ENCODE measurements at places on chromosomes 16 and 17.

GRCh38 chr17:8835631-8836364 lies 31.7 kb downstream of the PIK3R6 start:
- DNase-seq, result no peak

DNA sequence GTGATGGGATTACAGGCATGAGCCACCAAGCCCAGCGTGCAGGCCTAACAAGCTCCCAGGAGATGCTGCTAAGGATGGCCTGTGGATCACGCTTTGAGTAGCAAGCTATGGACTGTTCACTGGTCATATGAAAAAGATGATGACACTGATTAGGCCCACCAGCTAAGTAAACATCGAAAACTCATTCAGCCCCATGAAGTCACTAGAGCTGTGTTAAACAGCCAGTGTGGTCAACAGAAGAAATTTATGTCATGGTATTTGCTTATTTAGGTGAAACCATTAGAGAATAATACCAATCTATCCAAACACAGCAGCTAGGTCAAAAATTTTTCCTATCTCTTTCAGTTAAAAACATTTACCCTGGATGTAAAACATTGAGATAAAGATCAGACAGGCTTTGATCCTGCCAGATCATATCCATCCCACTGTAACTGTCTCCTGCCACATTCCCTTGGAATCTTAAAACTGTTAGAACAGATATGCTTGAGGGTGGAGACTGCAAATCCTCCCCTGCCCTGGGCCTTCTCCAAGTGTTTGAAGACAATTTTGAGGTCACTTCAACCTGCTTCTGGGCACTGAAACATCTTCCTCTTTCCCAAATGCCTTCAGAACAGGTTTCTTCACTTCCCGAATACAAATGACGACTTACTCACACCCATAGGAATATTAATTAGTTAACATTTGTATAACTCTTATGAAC lies 30.9 kb downstream of the HOXB1 start:
- DNase-seq, result no peak

DNA sequence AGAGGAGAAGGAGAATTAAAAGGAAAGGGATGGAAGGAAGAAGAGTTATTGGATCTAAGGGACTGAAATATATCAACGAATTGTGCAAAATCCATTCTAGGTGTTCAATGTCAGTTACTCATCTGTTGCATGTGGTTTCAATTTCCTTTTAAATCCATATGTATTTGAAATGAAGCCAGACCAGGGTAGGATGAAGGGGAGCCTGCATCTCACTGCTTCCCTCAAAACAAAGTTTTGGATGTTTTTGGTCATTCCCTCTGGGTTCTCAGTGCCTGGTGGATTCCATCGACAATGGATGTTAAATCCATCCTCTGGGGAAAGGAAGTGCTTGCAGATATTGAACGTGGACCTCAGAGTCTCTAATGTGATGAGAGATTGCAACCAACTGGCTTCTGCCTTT lies 103.5 kb upstream of the XYLT1 start:
- no peak for DNase-seq

DNA sequence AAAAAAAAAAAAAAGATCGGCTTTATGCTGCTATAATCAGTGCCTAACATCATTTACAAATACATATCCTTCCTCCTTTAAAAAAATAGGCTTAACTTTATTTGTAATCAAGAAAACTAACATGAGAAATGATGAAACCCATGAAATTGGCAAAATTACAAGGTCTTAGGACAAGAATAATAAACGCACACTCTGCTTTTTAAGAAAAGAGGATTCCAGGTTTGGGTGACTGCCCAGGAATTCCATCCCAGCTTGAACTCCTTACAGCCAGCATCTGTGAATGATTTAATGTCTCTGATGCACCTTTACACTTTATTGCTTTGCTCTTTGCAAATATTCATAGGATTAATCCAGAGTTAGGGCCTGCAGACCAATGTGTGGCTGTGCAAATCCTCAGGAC lies 196.0 kb downstream of the CBLN1 start:
- DNase-seq, result no peak

DNA sequence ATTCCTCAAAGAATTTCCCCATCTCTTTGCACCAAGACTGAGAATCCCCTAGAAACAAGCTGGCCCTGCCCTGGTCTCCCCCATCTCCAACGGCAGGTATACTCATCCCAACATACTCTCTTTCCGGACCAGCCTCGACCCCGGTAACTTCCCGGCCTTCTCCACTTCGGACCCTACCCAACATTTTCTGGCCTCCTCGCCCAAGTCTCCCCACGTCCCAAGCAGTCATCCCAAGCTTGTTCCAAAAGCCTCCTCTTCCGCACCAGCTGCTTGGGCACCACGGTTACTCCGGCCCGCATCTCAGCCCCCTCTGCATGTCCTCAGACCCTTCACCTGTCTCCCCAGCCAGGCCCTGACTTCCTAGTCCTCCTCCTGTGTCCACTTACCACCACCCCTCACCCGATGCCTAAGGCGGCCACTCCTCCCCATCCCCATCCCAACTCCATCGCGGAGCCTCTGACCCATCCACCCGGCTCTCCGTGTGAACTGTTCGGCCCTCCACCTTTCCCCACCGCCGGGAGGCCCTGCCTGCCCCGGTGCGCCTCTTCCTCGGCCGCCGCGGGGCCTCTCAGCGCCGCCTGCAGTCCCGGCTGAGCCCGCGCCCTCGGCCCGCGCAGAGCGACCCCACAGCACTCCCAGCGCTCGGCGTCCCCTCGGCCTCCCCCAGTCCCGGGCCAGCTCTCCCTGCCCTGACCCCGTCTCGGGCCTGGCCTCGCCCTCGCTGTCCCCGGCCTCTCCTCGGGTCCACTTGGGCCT lies 994 bp downstream of the PITPNA start:
- DNase-seq, result no peak

DNA sequence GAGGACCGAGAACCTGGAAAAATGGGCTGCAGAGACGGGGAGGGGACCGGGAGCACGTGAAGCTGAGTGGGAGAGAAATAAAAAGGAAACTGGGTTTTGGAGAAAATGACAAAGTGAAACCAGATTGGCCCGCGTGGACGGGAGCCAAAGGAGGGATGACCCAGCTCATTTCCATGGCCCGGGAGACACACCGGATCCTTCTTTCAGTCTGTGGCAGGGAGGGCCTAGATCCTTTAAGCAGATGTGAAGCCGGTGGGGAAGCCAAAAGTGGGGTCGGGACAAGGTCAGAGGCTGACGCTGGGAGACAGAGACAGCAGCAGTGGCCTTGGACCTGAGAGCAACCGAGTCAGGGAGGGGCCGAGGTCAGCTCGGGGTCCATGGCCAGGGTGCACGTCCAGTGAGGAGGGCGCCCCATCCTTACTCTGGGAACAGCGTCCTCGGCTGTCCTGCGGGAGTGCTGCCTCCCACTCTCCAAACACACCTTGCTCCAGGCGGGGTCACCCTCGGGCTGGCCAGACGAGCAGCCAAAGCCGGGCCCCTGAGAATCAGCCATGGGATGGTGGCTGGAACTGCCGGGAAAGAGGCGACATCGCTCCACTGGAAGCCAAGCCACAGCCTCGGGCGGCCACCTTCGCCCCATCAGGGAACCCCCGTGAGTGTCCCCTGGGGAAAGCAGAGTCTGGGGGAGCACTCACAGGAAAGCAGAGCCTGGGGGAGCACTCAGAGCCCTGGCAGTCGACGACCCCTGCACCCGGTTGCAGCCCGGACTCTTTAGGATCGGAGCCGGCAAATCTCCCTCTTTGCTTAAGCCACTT lies 17.3 kb downstream of the CA5A start:
- DNase-seq, result no peak

DNA sequence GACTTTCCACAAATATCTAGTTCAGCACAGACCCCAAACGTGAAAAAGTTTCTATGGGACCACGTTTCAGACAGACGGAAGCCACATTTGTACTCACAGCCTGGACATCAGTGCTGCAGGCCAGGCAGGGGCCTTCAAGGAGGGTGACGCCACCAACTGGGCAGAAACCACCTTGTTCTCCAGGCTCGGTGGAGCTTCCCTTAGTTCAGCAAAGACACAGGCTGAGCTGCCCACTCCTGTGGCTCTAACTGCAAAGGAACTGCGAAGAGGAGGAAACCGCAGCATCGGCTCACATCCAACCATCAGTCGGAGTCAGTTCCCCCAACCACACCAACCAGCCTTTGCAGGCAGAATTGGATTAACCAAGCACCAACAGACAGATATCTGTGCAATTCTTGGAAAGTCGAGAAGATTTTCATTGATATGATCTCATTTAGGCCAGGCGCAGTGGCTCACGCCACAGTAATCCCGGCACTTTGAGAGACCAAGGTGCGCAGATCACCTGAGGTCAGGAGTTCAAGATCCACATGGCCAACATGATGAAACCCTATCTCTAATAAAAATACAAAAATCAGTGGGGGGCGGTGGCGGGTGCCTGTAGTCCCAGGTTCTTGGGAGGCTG lies 73.3 kb upstream of the CNEP1R1 start:
- DNase-seq, result no peak

DNA sequence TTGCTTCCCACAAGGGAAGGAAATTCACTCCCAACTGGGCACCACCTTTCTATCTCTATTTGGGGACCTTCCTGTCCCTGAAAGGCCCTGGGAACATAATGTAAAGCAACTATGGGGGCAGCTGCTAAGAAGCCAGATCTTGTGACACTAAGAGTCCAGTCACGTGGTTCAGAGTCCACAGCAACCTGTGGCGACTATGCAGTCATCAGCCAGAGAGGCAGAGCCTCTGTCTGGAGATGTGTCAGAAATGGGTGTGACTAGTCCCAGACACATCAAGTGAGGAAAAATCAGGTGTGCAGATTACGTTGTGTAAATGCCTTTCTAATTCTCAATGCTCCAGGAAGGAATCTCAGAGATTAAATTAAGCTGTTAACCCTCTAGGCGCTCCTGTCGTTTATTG lies 26.6 kb upstream of the SKAP1 start:
- DNase-seq, result no peak

DNA sequence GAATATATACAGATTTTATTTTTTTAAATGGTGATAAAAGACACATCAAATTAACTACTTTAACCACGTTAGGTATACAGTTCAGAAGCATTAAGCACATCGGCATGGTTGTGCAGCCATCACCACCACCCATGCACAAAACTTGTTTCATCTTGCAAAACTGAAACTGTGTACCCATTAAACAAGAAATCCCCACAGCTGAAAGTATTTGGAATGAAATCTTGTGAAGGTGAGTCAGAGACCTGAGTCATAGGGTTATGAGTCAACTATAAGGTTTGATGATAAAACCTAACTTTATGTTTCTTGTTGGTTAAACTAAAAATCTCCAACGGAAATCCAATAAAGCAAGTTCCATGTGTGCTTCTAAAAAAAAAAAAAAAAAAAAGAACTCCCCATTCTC lies 561.6 kb upstream of the PSMD7 start:
- no peak for DNase-seq

GRCh38 chr17:61040666-61041065 lies 359.0 kb upstream of the TBX2 start:
- DNase-seq, result no peak

DNA sequence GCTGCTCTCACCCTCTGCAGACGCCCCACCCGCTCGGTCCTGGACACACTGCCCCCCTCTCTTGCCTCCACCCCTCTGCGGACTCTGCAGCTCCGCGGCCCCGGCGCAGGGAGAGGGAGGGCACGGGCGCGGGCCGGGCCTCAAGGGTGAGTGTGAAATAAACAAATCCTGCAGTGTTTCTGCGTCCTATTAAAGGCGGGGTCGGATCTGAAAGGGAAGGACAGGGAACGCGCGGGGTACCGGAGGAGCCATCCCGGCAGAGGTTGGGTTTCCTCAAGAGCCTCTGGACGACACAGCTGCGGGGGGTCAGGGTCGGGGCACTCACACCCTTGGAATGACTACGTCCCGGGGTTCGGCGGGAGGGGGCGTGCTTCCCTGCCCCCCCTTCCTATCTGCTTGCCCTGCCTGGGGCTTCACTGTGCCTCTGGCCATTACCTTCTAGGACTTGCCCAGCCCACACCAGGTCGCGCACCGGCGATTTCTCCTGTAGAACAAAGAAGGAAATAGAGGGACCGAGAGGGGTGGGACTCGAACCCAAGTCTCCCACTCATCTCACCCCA lies 466 bp upstream of the HSF4 start:
- DNase-seq, result no peak

DNA sequence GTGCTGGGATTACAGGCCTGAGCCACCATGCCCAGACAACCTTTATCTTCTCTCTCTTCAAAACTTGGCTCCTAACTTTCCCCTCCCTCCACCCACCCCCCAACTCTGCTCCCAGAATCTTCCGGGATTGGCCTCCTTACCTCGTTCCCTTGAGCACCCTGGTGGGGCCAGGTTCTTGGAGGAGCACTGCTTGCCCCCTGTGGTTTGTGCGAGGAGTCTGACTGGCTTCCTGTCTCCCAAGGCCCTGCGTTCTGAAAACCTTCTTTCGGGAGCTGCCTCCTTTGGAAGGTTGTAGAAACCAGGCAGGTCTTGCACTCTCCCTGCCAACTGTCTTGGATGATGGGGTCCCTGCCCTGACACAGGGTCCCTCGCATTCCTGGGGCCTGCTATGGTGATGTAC lies 19.8 kb downstream of the PLXDC1 start:
- no peak for DNase-seq

- no peak for DNase-seq
Observed at GRCh38 chr16:24685539-24686432, 43.7 kb upstream of the TNRC6A start.

- DNase-seq, result no peak
Observed at GRCh38 chr16:58329135-58329534, 34.3 kb upstream of the PRSS54 start.

GRCh38 chr17:78818152-78818846 lies 22.3 kb downstream of the USP36 start:
- DNase-seq, result no peak

- no peak for DNase-seq
Observed at GRCh38 chr17:82345151-82345976, 11.8 kb upstream of the SECTM1 start.

DNA sequence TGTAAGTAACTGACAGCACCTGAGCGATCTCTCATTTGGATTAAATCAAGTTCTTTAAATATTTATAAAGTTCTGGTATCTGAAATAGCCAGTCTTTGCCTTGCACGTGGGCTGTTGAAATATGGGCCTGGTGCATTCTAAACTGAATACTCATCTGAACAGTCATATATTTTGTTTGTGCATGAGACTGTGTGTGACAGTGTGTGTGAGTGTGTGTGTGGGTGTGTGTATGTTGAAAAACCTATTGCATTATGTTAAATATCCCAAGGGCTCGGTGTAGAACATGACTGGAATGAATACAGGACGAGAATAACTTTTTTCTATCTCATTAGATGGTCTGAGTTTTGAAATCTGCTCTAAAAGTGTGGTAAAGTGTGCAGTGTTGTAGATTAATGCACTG lies 82.4 kb upstream of the TOX3 start:
- no peak for DNase-seq

DNA sequence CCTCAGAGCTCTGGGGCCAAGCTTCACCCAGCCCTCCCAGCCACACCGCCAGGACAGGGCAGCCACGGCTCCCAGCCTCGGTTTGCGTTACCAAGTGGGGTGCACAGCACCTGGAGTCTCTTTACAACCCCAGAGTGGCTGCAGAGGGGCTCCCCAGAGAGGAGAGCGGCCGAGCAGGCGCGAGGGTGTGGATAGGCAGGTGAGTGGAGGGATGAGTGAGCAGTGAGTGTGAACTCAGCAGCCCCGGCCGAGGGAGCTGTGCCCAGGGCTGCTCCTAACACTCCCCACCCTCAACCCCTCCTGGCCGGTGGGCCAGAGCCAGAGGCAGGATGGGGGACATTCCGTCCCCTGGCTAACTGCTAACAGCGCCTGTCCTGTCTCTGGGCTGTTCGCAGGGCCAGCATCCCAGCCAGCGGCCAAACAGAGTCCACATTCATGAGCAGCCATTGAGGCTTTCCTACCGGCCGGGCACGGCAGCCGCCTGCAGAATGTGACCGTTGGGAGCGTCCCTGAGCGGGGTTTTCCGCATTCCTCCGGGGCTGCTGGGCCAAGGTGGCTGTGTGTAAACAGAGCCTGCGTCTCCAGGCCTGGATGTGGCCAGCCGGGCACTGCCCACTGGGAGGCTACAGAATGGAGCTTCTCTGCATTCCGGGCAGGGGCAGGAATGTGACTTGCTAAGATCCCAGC lies 5.3 kb downstream of the ZNF469 start:
- no peak for DNase-seq

Data from AG04449 (cell line).